ENCODE measurements at places on chromosomes 2 and 18. TPM values are rescaled to one million over a fixed set of nuclear protein-coding genes. Genes with fewer than 3 reads are reported as not detected.

Gene SULT1C3
- not detected for polyA plus RNA-seq

Gene LIPG
- 0.94 TPM for polyA plus RNA-seq

Gene DPP10
- 0.17 TPM for polyA plus RNA-seq

Gene UGT1A1
- polyA plus RNA-seq = not detected

Gene TBC1D8
- 10.9 TPM for polyA plus RNA-seq

Gene COPS8
- polyA plus RNA-seq = 116 TPM

Gene ASXL3
- polyA plus RNA-seq = 1.8 TPM

Gene SLC5A7
- 0.02 TPM for polyA plus RNA-seq

Gene DSG1
- not detected for polyA plus RNA-seq

Gene ARHGAP15
- polyA plus RNA-seq = 2.6 TPM

Gene GPR35
- polyA plus RNA-seq = 2.2 TPM

Gene LRP1B
- polyA plus RNA-seq = 0.08 TPM

Gene RGPD4
- not detected for polyA plus RNA-seq

Gene LIMS4
- 2.5 TPM for polyA plus RNA-seq

Gene PAX8
- polyA plus RNA-seq = 2.0 TPM

Gene TMEM198
- 6.5 TPM for polyA plus RNA-seq

Gene ATP6V1C2
- polyA plus RNA-seq = 0.40 TPM

Gene RAPGEF4
- 9.9 TPM for polyA plus RNA-seq

Gene KIF5C
- polyA plus RNA-seq = 3.3 TPM

Gene DLGAP1
- polyA plus RNA-seq = 3.8 TPM

Gene GNLY
- polyA plus RNA-seq = 10.8 TPM

Gene C2orf15
- polyA plus RNA-seq = 0.78 TPM

Gene PPP4R3B
- 38.3 TPM for polyA plus RNA-seq

Gene ARHGAP25
- polyA plus RNA-seq = 30.5 TPM

Gene MEP1B
- polyA plus RNA-seq = 0.10 TPM

Gene ERMN
- polyA plus RNA-seq = 0.08 TPM

Gene LRP2
- polyA plus RNA-seq = 0.01 TPM

Gene LGALSL
- 17.0 TPM for polyA plus RNA-seq

Gene PJVK
- polyA plus RNA-seq = 5.6 TPM

Gene NOSTRIN
- 21.8 TPM for polyA plus RNA-seq

Gene LAMA3
- 2.9 TPM for polyA plus RNA-seq

Gene ACADL
- polyA plus RNA-seq = 4.5 TPM

Gene WNT10A
- polyA plus RNA-seq = 0.13 TPM

Gene CPO
- 0.17 TPM for polyA plus RNA-seq

Gene DSG2
- polyA plus RNA-seq = 13.7 TPM

Gene PRSS56
- not detected for polyA plus RNA-seq

Gene UBXN4
- 46.6 TPM for polyA plus RNA-seq

Gene C2orf66
- polyA plus RNA-seq = 0.22 TPM

Gene HNMT
- polyA plus RNA-seq = 77.3 TPM

Gene KCNJ3
- 1.4 TPM for polyA plus RNA-seq

Gene ALK
- polyA plus RNA-seq = 0.07 TPM
